Fibroblast of skin of right biceps (primary cell): ENCODE measurements at places on chromosomes 6 and 20.

- no peak for DNase-seq
Observed at GRCh38 chr6:39266782-39267355, 37.6 kb upstream of the KCNK5 start.

DNA sequence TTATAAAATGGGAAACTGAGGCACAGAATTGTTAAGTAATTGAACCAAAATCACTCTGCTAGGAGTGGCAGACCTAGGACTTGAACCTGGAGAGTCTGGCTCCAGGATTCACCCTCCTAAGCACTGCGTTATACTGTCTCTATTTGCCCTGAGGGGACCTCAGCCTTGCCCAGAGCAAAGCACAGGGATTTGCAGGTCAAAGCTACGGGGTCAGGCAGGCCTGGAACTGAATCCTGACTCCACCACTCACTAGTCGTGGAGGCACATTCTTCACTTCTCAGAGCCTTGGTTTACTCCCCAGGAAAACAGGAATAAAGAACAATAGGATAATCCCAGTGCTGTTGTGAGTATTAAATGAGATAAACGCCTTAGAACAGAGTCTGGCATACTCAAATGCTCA lies 19.4 kb downstream of the KCNK15 start:
- no peak for DNase-seq

GRCh38 chr6:151176911-151177770 lies 62.6 kb upstream of the AKAP12 start:
- DNase-seq, result peak; percentile 18

DNA sequence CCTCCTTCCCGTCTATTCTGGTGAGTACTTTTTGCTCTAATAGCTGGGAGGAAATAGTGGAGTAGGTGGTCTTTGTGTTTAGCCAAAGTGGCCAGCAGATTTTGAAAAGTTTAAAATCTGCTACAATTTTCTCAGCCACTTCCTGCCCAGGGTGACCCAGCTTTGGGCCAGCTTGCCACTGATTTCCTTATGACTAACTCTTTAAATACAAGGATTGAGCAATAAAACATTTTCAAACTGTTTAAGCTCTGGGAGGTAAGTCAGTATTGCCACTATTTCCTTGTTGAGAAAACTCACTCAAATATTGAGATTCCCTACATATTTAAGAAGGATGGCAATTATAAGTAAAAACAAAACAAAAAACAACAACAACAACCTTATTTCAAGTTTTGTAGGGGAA lies 54.5 kb downstream of the TRMT11 start:
- peak; percentile 73 for DNase-seq

GRCh38 chr6:105536961-105537360 lies 134.1 kb upstream of the PREP start:
- DNase-seq, result no peak

DNA sequence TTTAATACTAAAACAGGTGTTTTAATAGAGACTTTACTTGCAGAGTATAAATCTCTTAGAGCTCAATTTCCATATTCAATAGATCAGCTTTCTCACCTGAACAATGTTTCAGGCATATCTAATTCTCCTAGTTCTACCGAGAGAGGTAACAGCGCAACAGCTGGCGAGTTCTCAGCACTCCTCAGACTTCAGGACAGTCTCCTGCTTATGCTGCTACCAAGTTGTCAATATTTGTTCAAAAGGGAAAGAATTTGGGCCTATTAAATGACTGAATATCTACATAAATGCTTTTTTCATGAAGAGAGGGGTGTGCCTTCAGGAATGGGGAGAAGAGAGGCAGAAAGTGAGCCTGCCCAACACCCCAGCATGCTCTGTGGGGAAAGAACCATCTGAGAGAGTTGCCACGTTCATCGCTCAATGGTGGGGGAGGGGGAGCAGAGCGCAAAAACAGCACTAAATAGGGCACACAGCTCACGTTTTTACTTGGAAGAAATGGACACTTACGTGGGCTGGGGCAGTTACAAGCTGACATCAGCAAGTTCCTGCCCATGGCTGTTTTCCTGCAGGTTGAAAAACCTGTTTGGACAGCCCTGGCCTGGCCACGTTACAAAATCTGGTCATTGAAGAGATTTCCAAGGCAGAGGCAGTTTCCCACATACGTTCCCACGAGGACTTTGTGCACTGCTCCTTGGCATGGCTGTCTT lies 38.0 kb downstream of the EZR start:
- DNase-seq, result no peak

- no peak for DNase-seq
Observed at GRCh38 chr6:137358273-137358672, 135.9 kb downstream of the OLIG3 start.

- no peak for DNase-seq
Observed at GRCh38 chr20:57470666-57471495, 54.1 kb downstream of the CTCFL start.

DNA sequence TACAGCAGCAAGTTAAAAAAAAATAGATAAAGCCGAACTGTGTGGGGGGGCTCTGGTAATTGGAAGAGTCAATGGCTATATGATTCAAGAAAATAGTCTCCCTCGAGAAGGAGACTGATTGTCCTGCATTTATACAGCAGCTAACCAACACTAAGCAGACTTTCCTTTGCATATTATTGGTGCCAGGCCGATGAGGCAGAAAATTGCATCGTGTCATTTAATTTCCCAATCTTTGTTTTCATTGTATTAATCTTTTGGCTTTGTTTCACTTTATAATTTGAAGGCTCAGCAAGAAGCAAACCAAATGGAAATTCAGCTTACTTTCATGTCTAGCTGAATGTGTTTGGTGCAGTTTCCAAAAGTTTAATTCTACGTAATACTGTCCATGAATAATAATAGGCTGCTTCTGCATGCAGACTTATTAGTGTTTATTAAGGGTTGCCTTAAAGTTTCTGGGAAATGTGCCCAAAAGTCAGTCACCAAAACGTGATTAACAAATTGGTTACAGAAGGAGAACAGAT lies 258.5 kb downstream of the HACE1 start:
- DNase-seq, result peak; percentile 58

- no peak for DNase-seq
Observed at GRCh38 chr20:50317609-50318008, 127.0 kb downstream of the CEBPB start.

DNA sequence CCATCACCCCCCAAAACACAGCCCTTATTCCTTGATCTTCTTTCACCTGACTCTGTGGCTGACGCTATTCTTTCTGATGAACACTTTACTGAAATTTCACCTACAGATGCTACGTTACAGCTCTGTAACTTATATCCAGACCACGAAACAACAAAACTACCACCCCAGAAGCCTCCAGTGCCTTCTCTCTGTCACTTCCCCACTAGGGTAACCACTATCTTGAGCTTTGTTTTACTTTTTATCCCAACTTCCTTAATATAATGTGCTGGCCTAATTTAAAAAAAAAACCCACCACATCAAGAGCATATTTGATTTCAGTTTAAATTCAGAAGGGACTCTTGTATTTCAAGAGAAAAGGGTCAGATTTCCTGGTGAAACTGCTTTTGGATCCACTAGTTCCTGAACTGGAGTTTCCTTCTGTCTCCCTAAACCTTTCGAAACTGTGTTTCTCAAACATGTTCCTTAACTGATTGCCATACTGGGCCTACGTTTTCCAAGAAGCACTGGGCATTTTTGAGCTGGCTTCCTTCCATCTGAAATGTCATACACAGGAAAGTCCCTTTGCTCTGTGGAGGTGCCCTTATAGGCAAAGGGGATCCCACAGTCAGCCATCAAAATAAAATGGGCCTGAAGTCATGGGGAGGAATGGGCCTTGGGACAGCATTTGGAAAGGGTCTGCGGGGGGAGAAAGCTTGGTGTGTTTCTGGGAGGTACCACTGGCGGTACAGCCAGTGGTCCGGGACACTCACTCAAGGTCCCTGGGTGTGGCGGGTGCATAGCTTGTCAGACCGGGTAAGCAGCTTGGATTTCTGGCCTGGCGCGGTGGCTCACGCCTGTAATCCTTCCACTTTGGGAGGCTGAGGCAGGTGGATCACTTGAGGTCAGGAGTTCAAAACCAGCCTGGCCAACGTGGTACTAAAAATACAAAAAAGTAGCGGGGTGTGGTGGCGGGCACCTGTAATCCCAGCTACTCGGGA lies 25.8 kb upstream of the RTF2 start:
- no peak for DNase-seq

DNA sequence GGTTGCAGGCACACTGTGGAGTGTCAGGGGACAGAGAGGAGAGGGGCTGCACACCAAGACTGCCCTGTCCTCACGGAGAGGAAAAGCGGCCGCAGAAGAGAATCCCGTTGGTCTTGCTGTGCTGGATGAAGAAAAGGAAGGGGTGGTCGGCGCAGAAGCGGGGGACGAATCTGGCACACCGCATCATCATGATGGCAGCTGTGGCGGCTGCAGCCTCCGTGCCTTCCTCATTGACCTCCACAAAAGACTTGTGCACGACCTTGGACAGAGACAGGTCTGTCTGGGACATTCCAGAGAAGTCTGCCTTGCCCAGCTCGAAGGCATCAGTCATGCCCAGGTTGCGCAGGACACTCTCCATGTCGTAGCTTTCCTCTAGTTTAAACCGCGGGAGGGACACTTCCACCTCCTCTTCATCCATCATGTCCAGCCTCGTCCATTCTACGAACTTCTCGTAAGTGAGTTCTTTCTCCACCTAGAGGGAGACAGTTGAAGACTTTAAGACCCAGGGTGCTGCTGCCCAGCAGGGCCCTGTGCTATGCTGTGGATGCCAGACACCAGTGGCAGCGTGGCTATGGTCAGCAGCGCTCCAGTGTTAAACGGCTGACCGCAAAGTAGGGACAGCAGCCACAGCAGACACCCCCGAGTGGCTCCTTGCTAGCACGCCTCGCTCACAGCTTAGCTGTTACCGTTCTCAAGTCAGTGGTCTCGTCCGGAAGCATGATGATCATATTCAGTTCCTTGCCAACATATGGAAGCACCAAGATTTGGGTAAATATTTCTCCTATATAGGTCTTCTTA lies 22.9 kb downstream of the SERPINB6 start:
- no peak for DNase-seq

- no peak for DNase-seq
Observed at GRCh38 chr20:47535088-47535487, 33.4 kb downstream of the NCOA3 start.

DNA sequence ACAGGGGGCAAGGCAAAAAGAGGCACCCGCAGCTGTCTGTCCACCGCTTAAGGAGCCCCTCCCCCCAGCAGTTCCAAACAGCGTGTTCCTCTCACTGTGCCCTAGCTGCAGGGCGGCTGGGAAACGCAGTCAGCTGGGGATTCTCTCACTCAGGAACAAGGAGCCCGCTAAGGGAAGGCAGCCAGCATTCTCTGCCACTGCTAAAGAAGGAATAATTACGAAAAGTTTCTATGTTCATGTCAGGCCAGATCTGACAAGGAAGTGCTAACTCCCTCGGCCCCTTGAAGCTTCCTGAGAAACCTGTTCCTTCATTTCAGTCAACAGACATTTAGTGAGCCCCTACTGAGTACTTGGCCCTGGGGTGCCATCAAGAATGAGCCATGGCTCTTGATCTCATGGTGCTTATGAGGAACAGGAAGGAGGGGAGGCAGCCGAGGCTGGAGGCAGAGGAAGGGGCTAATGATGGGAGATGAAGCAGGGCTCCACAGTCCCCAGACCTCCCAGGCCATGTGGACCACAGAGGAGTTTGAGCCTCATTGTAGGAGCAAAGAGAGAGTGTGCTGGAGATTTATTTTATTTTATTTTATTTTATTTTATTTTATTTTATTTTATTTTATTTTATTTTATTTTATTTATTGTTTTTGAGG lies 101.7 kb upstream of the PMEPA1 start:
- DNase-seq, result no peak

- no peak for DNase-seq
Observed at GRCh38 chr6:45377043-45377553, 636 bp downstream of the SUPT3H start.

DNA sequence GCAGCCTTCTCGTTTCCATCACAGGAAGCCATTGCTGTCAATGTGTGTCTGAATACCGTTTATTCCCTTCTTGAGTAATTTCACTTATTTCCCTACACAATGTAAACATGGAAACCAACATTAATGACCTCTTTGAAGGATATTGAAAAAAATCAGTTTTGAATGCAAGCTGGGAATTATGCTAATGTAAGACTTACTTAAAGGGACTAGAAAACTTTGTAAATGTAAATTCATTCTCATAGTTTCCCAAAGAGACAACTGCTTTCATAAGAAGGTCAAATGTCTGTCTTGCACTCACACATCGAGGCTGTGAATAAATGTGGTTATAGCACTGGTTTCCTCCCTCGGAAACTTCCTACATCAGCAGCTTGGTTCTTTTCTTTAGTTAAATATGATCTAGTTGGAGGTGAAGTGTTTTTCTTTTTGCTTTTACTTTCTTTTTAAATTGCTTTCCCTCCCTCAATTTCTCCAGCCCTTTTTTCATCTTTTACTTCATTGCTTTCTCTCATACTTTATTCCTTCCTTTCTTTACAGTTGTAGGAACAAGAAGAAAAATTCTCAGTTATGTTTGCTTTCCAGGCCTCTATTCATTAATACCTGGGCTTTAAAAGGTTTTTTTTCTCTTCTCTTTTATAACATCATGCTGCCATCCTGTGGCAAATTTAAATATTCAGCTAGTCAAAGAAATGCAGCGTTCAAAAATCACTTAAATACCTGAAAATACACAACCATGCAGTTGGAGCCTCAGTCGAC lies 108.3 kb downstream of the TNFAIP3 start:
- no peak for DNase-seq

DNA sequence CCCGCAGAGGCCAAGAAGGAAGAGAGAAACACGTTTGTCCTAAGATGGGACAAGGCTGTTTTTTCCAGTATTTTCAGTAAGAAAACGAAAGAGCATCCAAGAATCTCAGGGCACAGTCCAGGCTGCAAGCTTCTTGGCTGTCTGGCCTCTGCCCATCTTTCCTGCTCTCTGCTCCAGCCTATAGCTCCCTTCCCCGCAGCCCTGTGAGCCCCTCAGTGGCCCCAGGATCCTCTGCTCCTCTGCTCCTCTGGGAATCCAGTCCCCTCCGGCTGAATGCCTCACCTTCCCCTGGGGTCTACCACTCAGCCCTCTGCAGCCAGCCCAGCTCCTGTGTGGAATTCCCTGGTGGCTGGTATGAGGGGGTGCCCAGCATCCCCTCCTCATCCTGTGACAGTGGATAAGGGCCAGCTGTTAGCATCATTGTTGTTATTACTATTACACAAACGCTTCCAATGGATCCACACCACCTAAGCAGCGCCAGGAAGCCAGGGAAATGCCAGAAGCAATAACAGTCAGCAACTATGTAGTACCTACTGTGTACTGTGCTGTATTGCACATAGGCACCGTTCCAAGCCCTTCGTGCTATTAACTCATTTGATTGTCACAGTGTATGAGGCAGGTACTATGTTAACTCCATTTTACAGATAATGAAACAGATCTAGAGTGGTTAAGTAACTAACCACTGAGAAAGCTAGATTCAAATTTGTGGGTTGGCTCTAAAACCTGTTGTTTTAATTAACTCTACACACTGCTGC lies 60.3 kb upstream of the PTPN1 start:
- no peak for DNase-seq

DNA sequence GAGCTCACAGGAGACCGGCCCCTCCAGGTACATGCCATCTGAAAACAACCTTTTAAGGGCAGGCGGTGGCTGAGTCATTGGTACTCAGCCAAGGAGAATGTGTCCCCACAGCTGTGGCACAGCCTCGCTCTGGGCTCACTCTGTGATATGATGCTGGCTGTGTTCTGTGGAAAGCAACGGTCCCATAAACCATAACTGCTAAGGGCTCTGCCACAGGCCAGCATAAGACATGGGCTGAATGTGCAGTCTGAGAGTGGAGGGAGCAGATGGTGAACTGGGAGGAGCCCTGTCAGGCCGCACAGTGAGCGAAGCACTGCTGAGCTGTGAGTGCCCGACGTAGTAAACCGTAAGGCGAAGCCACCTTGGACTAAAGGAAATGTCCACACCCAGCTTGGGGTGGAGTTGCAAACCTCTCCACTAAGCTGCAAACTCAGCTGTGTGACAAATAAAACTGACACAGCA lies 375.8 kb downstream of the THBS2 start:
- no peak for DNase-seq

GRCh38 chr6:22726966-22727365 lies 157.6 kb downstream of the HDGFL1 start:
- DNase-seq, result no peak
